ENCODE measurements at places on chromosomes 6 and 20. TPM values are rescaled to one million over a fixed set of nuclear protein-coding genes. Genes with fewer than 3 reads are reported as not detected.

DNA sequence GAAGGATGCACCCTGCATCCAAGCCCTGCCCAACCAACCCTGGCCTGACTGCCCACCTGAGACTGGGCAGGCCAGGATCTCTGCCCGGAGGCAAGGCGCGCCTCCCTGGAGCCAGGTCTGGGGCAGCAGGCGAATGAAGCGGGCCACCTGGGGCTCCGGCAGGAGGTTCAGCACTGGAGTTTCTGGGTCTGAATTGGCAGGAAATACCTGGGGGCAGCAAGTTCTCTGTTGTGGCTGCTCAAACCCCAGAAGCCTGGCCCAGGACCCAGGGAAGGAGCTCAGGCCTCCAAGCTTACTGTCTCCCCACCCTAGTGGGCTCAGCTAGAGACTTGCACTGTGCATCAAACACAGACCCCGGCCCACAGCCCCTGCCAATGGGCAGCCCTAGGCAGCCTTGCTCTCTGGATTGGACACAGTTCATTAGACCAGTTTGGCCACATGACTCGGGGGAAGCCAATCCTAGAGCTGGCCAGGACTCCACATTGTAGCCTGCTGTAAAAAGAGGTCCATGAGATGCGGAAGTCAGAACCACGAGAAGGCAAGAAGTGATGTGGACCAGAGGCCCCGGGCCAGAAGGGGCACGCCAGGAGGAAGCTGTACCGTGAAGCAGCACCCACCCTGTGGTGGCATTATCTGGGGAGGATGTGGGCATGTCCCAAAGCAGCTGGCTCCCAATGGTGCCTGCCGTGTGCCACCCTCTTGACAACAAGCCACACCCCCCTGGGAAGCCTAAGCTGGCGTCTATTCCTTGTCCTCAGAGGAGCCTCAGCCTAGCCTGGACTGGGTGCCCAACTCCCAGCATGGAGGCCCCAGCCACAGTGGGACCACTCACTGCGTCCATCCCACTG, 3.1 kb downstream of the CPXM1 start:
- no peak overlapping the region for H3K27ac ChIP-seq
- H3K4me3 ChIP-seq = no peak overlapping the region
- H3K27me3 ChIP-seq = peaks cover 85% of the 10 kb centered on the region

GRCh38 chr20:63645218-63645617, 8.0 kb downstream of the STMN3 start:
- no peak for DNase-seq
- no peaks in the 10 kb centered on the region for H3K36me3 ChIP-seq
- no peak overlapping the region for H3K27ac ChIP-seq
- no peaks in the 10 kb centered on the region for H3K27me3 ChIP-seq
- H3K4me3 ChIP-seq = no peak overlapping the region

- peak overlapping the region; percentile 75 for H3K4me3 ChIP-seq
- no peak for DNase-seq
- peaks cover 16% of the 10 kb centered on the region for H3K4me1 ChIP-seq
- no peaks in the 10 kb centered on the region for H3K36me3 ChIP-seq
- peak overlapping the region; percentile 76 for H3K27ac ChIP-seq
These were observed 4.4 kb downstream of the FOXF2 start for GRCh38 chr6:1393641-1394283.

- no peak overlapping the region for H3K27ac ChIP-seq
- no peaks in the 10 kb centered on the region for H3K27me3 ChIP-seq
- DNase-seq = no peak
- no peak overlapping the region for H3K4me3 ChIP-seq
- no peaks in the 10 kb centered on the region for H3K36me3 ChIP-seq
These were observed 15.9 kb upstream of the PEDS1 start for GRCh38 chr20:50169329-50169823.

DNA sequence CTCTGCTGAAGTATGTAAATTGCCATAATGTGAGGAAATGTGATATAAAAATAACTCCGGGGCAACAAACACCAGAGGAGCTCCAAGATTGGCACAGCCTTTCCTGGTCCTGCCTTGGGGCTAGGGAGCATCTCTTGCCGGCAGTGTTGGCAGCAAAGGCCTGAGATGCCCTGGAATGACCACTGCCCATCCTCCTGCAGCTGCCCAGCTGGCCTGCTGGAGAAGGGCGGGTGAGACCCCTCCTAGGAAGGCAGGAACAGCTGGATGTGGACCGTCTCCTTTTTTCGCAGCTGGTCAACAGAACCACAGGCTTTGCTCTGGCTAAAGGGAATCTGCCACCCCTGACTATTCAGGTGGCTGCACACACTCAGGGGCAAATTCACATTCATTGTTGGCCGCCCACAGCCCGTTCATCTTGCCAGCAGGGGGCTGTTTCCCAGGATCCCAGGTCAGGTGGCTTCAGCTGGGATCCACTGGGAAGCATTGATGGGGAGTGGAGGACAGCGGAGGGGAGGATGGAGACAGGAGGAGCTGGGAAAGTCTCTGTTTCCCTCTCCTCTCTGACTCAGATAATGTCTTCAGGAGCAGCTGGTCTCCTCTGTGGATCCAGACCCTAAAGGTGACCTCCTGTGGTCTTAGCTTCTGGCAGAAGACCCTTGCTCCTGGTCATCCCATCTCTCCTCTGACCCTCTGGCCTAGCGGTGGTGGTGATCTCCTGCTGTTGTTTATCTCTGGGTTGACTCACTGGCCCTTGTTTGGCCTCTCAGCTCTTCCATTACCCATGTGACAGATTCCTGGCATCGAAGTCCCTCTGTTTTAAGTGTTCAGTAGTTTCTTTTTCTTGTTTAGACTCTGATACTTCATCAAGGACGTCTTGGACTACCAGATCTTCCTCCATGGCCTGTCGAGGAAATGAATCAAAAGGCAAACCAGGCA, 336.7 kb downstream of the DHX35 start:
- no peaks in the 10 kb centered on the region for H3K4me1 ChIP-seq
- no peaks in the 10 kb centered on the region for H3K36me3 ChIP-seq
- no peak overlapping the region for H3K27ac ChIP-seq
- H3K4me3 ChIP-seq = no peak overlapping the region
- no peak for DNase-seq

DNA sequence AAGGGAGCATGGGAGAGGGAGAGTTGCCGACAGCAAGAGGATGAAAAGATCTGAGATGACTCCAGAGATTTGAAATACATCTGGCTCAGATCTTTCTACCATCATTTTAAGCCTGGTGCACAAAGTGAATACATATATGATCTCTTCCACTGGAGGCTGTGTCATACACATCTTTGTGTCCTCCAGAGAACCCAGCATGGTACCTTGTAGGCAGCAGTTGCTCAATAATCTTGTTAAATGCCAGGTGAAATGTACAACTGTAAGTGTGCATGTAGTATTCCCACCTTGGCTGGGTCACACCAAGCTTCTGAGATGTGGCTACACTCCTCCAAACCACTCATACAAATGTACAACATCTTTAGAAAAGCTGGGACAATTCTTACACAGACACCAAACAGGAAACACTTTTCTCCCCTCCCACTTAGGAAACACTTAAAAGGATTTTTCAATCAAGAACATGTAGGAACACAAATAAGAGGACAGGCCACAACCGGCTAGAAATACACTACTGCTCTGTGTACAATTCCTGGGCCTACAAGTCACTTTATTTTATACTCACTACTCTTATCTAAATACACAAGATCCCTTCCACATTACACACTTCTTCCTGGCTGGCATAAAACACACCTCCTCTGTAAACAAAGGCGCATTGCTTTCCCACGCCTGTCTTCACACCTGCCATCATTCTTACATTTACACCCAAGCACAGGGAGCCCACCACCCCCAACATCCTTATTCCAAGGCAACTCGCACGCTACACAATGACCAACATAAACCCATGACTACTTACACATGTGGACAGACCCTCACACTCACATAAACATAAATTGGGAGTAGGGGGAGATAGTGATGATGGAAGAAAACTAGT, 3.8 kb upstream of the IER3 start:
- no peak overlapping the region for H3K4me3 ChIP-seq
- H3K36me3 ChIP-seq = no peaks in the 10 kb centered on the region
- DNase-seq = no peak
- H3K27ac ChIP-seq = peak overlapping the region; percentile 88
- H3K27me3 ChIP-seq = no peaks in the 10 kb centered on the region

The PHACTR1 gene
- 4.9 TPM for total RNA-seq

- DNase-seq = no peak
- H3K27ac ChIP-seq = no peak overlapping the region
- no peaks in the 10 kb centered on the region for H3K36me3 ChIP-seq
- H3K4me1 ChIP-seq = no peaks in the 10 kb centered on the region
These were observed 1.7 kb upstream of the TREM2 start for GRCh38 chr6:41164551-41165120.

GRCh38 chr20:11305406-11305805, 612.3 kb upstream of the BTBD3 start:
- H3K27ac ChIP-seq = peak overlapping the region; percentile 62
- H3K27me3 ChIP-seq = no peaks in the 10 kb centered on the region
- H3K4me1 ChIP-seq = peaks cover 6% of the 10 kb centered on the region
- no peaks in the 10 kb centered on the region for H3K36me3 ChIP-seq
- DNase-seq = no peak

The RHAG gene
- total RNA-seq = not detected

Data from esophagus squamous epithelium (tissue), 5 donors.